ENCODE measurements at places on chromosomes 16 and 17.

DNA sequence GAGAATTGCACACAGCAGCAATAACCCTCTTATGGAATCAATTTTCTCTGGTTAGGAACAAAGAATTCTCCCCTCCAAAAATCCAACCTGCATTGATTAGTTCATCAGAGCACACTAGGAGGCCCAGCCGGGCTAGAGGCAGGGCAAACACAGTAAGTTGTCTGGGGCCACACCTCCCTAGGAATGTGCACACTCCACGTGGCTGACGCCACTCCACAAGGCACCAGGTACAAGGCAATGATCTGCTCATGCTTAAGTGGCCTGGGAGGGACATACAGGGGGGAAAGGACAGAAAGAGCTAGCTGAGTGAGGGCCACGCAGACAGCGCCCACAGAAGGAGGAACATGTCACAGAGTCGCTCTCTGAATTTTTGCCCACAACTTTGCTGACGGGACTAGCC, 107.6 kb downstream of the SLC39A11 start:
- DNase-seq, result no peak

DNA sequence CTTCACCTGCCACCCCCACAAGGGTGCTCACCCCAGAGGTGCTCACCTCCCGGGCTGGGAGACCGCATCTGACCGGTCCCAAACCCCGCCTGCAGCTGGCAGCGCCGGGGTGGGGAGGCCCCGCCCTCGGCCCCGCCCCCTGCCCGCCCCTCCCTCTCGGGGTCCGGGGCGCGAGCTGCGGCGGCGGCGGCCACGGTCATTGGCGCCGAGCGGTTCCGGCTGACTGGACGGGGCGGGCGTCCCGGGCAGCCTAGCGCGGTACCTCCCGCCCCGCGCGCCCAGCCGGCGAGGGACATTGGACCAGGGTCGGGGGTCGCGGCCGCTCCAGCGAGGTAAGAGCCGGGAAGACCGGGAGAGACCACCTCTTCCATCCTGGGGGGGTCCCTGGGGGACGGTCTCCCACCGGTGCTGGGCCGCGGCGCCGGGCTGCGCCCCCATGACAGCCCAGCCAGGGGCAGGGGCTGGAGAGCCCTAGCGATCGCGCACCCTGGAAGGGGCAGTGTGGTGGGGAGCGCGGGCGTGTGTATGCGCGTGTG, at the start of gene CACNG5:
Gene CACNG5 (plus strand): TSS at position 199 of the 536 bp plus-strand sequence. CDS start 42,216 bp downstream, outside the sequence.
- no peak for DNase-seq

DNA sequence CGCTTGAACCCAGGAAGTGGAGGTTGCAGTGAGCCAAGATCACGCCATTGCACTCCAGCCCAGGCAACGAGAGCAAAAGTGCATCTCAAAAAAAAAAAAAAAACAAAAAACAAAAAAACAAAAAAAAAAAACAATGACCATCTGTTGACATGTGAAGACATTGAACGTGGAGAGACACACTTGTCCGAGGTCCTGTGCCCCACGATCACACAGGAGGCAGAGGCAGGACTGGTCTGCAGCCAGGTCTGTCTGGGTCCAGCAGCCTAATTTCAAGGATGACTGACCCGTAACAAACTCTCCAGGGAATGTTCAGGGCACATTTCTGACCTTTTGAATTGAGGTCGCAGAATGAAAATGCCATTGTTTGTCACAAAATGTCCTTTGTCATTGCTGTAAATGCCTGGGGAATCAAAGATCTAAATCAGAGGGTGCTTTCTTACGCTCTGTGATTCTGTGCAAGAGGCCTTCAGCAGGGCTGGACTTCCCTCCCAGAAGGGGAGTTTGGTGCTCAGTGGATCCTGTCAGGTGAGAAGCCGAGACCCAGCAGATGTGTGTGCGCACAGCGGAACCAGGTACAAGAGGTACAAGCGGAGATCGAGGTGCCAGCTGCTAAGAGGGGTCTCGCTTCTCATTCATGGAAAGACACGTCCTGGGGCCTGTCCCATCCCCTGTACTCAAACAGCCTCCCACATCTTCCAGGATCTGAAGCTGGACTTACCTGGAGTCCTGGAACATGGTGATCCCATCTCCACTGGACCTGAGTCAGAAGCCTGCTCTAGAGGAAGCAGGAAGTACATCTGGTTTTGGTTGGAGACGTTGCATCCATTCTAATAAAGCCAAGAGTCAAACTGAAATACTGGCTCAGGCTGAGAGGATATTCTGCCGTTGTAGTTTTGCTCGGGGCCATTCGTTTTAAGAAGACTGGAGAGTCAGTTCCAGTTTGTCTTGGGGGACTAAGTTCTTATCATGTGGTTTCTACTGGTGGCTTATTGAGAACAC, 95.8 kb downstream of the IRF8 start:
- no peak for DNase-seq

DNA sequence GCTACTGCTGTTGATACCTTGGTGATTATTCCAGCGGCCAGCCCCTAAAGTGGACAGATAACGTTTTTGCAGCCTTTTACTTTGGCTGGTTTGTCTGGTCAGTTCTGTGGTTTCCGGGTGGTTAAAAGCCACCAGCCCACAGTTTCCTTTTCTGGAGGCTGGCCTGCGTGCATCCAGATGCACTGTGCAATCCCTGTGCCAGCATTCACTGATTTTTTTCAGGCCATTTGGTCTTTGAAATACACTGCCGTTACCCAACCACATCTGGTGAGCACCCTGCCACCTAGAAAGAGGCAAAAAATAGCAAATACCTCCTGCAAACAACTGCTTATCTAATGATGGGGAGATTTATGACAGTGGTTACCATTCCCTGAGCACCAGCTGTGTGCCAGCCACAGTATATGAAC, 797 bp downstream of the NUDT7 start:
- no peak for DNase-seq

DNA sequence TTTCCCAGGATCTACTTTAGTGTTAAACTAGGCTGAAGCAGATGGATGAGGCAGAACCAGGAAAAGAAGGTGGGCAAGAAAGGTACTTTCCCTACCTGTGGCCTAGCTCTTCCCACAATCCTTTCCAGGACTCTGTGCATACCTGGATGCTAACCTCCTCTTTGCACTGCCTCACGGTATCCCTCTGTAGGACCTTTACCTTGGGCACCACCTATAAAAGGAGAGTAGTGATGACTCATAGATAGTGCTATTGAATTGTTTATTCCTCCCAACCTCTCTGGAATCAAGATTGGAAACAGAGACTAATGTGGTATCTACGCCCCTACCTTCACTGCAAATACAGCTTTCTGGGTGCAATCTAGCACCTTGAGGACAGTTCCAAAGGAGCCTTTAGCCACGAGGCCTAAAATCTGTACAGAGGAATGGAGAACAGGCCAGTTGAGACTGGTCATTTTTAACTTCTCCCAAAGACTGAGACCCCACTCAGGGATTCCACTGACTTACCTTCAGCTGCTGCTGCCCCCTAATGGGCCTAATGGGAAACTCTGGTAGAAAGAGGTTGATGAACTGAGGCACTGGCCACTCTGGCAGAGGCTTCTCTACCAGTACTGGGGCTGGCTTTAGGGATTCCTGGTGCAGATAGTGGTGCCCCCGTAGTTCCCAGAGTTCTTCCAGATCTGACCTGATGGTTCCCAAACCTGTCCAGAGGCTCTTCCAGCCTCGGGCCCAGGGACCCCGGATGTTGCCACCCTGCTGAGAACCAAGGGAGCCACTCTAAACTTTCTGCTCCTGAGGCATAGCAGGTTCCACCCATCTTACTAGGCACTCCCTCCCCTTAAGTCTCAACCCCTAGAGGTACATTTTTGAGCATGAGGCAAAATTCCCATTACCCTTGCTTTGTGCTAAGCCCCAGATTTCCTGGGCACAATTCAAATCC, 781 bp downstream of the RSKR start:
- peak; percentile 35 for DNase-seq

- DNase-seq, result no peak
Measured at GRCh38 chr17:2450016-2450650, 49.3 kb upstream of the MNT start.

DNA sequence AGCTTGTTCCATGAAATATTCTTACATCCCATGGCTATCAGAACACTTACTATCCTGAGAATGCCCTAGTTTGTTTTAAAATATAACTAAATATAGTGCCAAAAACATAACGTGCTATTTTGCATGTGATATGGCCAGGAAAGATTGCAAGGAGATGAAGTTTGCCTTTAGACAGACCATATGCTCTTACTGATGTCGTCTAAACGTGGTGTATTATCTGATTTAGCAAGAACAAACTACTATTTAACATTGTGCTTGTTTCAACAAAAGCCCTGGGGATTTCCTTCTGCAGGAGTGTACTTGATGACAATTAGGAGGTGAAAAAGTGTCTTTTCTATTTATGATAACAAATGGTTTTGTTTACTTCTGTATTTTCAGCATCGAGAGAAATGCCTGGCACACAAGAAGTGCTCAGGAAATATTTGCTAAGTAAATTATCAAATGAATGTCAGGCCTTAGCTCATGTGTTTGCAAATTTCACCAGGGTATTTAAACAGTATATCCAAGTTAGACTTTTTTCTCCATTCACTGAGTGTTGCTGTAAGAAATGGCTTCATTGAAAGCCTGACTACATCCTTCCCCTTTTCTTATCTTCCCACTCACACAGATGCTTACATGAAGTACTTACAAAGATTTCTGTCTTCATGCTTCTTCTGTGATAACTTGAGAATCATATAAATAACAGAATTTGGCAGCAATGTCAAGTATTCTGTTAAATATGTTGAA, 1033.6 kb downstream of the CDH8 start:
- DNase-seq, result no peak

DNA sequence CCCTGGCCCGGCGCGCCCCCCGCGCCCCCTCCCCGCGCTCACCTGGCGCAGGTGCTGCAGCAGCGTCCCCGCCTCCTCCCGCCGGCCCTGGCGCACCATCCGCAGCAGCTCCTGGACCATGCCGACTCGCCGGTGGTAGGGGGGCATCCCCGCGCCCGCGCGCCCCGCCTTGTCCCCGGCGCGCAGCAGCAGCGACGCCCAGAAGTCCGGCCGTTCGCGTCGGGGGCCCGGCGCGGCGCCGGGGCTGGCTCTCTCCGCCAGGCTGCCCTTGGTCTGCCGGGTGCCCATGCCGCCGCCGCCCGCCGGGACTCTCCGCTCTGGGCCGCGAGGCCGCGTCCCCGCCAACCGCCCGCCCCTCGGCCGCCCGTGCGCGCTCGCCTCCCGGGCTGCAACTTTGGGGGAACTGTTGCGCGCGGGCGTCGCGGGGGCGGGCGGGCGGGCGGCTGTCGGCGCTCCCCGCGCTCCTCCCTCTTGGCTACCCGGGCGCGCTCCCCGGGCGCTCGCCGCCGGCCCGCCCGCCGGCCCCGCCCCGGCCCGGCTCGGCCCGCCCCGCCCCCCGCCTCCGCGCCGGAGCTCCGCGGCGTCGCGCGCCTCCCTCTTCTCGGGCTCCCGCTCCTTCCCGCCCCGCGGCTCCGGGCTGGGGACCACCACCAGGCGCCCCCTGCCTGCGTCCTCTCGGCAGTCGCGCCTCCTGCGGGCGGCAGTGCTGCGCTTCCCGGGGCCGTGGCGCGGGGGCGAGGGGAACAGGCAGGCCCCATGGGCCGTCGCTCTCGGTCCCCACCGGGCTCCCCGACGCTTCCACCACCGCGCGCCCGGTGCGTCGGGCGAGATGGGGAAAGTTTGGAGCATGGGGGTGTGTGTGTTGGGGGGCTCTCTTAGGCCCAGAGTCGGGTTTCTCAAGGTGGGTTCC, at the start of gene LRRC75A:
Gene LRRC75A (minus strand): TSS at position 491 of the 910 bp plus-strand sequence. CDS start 203 bp downstream, at position 288.
- DNase-seq, result peak; percentile 38

- peak; percentile 77 for DNase-seq
Measured at GRCh38 chr17:40547079-40547784, 18.0 kb downstream of the CCR7 start.

GRCh38 chr17:29709866-29710519, 87.3 kb upstream of the CORO6 start:
- no peak for DNase-seq

DNA sequence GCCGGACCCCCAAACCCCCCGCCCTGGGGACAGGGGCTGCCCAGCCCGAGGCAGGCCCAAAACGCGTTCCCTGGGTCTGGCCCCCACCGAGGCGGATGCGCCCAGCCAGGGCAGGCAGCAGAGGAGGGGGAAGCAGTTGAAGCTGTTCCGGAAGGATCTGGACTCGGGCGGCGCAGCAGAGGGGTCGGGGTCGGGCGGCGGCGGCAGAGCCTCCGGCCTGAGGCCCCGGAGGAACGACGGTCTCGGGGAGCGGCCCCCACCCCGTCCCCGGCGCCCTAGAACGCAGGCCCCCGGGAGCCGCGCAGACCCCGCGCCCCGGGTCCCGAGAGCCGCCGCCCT, 22.9 kb upstream of the ZFPM1 start:
- DNase-seq, result no peak

DNA sequence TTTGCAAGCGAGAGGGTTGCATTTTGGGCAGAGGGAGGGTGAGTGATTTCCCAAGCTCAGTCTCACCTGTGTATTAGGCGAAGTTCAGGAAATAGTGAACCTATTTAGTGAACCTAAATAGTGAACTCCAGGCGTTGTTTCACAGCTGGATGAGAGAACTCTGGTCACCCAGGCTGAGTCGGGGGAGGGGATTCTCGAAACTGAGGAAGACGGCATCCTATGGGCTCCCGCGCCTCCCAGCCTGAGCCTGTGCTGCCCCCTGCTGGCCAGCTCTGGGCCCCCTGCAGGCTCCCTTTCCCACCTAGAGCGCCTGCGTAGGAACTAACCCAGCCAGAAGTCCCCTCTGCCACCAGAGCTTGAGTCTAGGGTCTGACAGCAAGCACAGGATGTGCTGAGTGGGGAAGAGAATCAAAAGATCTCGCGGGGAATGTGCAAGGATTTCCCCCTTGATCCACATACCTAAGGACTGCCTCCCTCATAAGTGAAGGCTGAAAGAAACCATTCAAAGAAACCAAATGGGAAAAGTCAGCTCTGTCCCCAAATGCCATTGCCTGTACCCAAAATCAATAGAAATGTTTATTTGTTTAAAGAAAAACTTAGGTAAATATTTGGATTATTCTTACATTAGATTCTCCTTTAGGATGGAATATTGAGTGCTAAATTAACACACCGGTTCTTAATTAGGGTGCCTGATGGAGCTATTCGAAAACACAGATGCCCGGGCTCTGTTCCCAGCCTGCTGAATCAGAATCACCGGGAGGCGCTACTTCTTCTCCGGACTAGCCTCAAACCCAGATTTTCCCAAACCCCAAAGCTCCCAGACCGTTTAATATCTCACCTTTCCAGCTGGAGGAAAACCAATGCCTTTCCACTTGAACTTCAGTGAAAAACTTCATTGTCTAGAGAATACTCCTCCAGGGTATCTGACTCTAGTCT, 14.8 kb upstream of the MARVELD3 start:
- peak; percentile 74 for DNase-seq

All from activated gamma-delta T cell treated with Interleukin-2 at 50 U/mL for 16 hours (primary cell).